ENCODE measurements at places on chromosomes 5 and 9. TPM values are rescaled to one million over a fixed set of nuclear protein-coding genes. Genes with fewer than 3 reads are reported as not detected.

Gene SMIM33
- total RNA-seq = 2.0 TPM

Gene SIGMAR1
- 53.3 TPM for total RNA-seq

Gene CNTNAP3B
- total RNA-seq = not detected

GRCh38 chr5:172902497-172903472 is 56.4 kb upstream of the RPL26L1 start:
- H3K27me3 ChIP-seq = no peaks in the 10 kb centered on the region
- H3K4me3 ChIP-seq = no peak overlapping the region
- peaks cover 4% of the 10 kb centered on the region for H3K4me1 ChIP-seq
- H3K36me3 ChIP-seq = no peaks in the 10 kb centered on the region

GRCh38 chr9:127397646-127398274 is 791 bp downstream of the SLC2A8 start:
- H3K4me3 ChIP-seq = peak overlapping the region; percentile 67
- peak; percentile 41 for DNase-seq
- H3K27ac ChIP-seq = no peak overlapping the region
- no peaks in the 10 kb centered on the region for H3K36me3 ChIP-seq

Gene WDR31
- total RNA-seq = 0.85 TPM

Measured in activated CD4-positive, alpha-beta memory T cell treated with anti-CD3 and anti-CD28 coated beads, Interleukin-2, amount 10 ng/mL, durations not matched to agents 7 days and 5 days (primary cell).